Globus pallidus (tissue), 1 donor: ENCODE measurements at places on chromosomes 7 and 10.

DNA sequence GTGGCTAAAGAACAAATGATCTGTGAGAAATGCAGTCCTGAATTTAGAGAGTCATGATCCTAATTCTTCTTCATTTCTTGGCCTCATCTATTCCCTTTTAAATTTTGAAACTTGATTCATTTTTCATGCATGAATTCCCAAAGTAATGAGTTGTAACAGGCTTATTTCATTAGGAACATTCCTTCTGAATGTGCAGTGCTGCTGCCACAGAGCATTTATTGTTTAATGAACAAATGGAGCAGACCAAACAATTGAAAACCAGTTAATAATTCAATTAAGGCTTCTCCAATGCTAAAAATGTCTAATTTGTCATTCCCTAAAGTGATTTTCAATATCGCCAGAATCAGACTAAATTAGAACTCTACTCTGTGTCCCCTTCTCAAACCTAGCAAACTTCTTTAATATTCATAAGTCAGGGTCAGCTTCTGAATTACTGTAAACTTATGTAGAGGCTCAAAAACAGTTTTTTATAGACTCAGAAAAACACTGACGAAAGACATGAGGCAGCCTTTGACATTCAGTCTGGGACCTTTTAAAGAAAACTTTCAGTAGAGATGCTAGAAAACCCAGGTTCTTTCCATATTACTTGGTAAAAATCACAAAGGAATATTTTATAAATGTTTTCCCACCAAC lies 14.5 kb downstream of the LSMEM1 start:
- no peak for DNase-seq

DNA sequence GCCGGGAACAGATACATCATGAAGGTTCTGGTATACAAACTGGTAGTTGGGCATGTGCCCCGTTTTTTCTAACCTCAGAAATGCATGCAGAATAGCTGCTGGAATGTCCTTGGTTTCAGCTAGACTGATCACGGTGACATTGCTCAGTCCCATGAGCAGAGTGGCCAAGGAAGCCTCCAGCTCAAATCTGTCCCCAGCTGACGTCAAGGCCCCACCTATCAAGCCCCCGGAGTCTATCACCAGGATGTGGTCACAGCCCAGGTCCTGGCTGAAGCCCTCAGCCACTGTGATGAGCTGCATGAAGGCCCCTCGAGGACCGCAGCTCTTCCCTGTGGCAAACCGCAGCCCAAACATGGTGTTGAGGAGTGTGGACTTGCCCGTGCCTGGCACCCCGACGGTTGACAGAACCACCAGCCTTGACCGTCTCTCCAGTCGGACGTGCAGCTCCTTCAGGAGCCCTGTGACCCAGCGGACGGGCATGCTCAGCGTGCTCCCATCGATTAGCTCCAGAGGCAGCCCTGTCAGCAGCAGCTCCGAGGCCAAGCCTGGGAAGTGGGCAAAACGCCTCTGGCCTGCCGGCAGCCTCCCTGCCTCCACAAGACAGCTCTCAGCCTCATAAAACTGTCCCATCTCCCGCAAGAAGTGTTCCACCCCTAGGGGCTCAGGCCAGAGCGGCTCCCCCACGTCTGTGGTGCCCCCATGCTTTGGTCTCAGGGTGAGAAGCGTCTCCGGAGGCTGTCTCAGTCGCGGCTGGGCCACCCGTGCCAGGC lies 7.8 kb upstream of the MRPS24 start:
- DNase-seq: no peak

- no peak for DNase-seq
Observed at GRCh38 chr7:91355695-91356435, 91.6 kb downstream of the FZD1 start.

DNA sequence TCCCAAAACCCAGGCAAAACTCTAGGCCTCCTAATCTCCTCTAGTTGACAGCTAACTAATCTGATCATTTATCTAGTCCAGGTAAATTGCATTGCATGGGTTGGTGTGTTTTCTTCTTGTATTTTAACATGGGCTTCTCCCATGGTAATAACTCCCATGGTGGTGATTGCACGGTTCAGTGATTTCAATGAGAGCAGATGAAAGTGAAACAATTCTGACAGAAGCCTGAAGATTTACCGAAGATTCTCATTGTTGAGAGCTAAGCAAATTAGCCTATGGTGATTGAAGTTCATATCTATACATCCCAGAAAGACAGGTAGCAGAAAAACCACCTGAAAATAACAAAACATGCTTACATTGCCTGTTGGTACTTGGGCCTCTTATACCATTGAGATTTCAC lies 26.6 kb upstream of the LIPN start:
- no peak for DNase-seq

GRCh38 chr10:111677759-111678158 lies 505.8 kb downstream of the GPAM start:
- DNase-seq: peak; percentile 1

DNA sequence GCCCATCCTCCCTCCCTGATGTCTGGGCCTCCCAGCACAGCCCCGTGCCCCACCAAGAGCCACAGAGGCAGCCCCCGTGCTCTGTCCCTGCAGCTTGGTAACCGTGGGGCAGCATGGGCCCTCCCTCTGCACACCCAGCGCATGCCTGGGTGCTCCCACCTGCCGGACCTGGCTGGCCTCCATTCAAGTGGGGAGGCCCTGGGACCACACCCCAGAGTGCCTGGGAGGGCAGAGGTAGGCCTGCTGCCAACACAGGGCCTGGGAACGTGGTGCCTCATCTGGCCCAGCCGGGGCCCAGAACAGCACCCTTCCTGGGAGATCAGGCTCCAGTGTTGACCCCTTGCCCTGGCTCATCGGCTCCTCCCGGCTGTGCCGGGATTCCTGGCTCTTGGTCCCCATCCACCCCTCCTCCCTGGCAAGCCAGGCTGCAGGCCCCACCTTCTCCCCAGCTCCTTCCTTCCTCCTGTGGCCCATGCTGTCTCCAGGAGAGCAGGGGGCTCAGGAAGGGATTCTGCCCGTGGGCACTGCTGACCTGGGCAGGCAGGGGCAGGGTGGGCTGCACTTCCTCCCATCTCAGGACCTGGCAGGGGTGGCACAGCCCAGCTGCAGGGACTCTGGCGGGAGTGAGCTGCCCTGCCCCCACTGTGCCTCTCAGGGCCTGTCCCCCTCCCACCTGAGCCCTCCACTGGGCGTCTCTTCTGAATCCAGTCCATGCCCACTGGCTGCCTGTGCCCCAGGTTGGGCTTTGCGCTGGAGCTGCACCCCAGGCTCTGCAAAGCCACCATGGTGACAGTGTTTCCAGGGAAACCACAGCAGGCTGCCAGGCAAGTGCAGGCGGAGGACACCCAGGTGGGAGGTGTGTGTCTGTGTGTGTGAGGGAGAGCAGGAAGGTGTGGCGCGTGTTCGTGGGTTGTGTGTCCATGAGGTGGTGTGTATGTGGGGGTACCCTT lies 32.6 kb downstream of the PWWP2B start:
- no peak for DNase-seq

DNA sequence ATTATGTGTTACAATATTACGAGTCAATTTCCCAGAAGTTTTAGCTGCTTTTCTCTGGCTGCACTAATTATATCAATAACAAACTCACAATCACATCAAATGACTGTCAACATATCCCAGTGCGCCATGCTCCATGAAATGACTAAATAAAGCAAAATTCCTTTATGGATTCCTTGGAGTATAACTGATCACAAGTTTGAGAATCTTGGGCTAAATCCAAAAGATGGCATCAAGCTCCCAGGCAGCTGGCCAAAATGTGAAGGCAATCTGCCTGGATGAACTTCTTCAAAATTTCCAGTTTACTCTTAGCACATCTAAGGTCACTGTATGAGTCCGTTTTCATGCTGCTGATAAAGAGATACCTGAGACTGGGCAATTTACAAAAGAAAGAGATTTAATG lies 210.8 kb downstream of the CCSER2 start:
- DNase-seq: no peak

GRCh38 chr10:131560706-131561355 lies 249.3 kb upstream of the TCERG1L start:
- no peak for DNase-seq

DNA sequence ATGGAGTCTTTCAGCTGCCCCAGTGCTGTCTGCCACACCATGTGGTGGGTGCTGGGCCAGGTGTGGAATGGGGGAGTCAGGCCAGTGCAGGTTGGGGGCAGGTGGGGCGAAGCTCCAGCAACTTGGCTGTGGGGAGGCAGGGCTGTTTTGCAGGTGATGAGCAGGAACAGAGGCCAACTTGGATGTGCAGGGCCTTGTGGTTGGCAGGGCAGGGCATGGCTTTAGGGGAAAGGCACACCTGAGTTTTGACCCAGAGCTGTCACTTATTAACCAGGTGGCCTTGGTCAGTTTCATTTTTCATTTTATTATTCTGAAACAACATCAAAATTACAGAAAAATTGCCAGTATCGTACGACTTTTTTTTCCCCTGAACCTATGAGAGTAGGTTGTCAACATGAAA lies 1.1 kb upstream of the SFTPA2 start:
- no peak for DNase-seq

DNA sequence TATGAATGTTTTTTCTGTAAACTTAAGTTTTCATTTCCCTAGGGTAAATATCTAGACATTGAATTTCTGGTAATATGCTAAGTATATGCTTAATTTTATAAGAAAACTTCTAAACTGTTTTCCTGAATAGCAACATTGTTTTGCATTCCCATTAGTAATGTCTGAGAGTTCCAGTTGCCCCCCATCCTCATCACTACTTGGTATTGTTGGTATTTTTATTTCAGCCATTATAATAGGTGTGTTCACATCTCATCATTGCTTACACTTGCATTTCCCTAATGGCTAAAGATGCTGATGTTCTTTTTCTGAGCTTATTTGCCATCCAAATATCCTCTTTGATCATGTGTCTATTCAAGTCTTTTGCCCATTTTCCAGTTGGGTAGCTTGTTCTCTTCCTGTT lies 269.6 kb downstream of the KCNMA1 start:
- DNase-seq: no peak

DNA sequence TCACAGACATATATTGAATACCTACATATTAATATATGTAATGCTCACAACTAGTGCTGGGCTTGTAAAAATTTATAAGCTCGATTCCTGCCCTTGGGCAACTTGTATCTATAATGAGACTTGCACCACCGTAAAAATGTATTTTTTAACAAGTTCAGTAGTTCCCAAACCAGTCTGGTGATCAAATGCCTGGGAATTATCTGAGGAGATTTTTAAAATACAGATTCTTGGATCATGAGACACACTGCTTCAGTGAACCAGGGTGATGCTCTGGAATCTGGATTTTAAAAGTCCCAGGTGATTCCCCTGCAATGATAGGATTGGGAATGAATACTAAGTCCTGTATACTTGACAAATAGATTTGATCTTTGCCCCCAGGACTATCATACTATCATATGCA lies 4.3 kb upstream of the MICU1 start:
- no peak for DNase-seq

DNA sequence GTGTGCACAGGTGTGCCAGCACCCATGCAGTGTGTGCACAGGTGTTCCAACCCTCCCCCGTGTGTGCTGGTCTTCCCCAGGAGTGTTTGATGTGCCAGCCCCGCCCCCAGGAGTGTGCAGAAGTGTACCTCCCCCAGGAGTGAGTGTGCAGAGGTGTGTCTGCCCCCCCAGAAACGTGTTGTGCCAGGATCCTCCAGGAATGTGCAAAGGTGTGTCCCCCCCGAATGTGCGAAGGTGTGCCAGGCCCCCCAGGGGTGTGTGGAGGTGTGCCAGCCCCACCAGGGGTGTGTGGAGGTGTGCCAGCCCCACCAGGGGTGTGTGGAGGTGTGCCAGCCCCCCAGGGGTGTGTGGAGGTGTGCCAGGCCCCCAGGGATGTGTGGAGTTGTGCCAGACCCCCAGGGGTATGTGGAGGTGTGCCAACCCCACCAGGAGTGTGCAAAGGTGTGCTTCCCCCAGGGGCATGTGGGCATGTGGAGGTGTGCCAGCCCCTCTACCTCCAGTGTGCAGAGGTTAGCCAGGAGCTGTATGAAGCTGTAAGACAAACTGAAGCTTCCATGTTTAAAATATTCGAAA lies 33.2 kb downstream of the CHST15 start:
- DNase-seq: no peak

- DNase-seq: peak; percentile 82
Observed at GRCh38 chr7:156764016-156764669, 123.6 kb downstream of the RNF32 start.

DNA sequence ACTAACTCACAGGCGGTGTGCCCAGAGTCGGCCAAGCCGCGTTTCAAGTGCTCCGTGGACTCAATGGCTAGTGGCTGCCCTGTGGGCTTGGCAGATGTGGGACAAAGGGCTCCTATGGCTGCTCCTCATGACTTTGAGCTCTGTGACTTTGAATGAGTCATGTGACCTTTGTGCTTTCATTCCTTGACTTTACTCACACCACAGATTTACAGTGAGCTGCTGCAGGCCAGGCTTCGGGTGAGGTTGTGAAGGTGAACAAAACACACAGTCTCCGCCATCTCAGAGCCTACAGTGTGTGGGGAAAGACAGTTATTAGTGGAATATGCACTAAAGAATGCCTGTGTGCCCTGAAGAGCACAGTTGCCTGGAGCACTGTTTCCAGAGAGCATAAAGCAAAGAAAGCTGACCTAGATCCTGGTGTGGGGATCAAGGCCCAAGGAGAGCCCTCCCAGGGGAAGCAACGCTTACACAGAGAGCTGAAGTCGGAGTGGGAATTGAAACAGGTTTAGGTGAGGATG lies 29.7 kb upstream of the PLEKHA1 start:
- DNase-seq: peak; percentile 75

DNA sequence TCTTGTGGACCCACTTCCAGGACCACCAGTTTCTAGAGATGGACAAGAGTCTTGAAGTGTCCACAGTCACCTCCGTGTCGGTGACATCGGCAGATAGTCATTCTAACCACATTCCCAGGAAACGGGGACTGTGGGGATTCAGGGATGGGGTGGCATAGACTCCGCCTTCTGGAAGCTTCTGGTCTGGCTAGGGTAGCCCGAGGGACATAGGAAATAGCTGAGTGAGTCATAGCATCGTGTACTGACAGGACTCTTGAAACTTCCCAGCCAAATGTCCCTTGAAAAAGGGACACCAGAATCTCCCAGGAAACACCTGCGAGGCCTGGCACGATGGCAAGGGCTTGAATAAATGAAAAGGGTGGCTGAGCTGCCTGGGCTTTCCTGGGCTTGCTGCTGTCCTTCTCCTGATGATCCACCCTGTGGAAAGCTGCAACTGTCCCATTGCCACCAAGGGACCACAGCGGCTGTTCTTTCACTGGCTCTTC lies 84.1 kb upstream of the LRRC4 start:
- DNase-seq: no peak

DNA sequence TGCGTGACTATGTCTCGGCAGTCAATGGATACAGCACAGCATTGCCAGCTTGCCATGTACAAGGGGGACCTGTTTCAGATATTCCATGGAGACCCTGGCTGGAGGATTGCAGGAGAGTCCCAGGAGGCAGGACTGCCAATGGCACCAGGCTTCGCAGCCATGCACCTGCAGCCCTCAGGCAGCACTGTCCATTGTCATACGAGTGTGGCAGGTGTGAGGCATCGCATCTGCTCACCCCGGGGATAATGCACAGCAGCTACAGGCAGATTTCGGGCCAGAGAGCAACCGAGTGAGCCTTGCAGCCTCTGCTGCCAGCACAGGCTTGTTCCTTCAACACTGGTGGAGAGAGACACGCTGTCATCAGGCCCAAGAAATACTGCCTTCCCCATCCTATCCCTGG lies 415.1 kb downstream of the PAXIP1 start:
- DNase-seq: no peak

GRCh38 chr10:71316056-71316785 lies 2.8 kb upstream of the SLC29A3 start:
- DNase-seq: no peak

- no peak for DNase-seq
Observed at GRCh38 chr7:1246160-1246870, 13.6 kb downstream of the UNCX start.
